ENCODE measurements at places on chromosomes 4 and X.

DNA sequence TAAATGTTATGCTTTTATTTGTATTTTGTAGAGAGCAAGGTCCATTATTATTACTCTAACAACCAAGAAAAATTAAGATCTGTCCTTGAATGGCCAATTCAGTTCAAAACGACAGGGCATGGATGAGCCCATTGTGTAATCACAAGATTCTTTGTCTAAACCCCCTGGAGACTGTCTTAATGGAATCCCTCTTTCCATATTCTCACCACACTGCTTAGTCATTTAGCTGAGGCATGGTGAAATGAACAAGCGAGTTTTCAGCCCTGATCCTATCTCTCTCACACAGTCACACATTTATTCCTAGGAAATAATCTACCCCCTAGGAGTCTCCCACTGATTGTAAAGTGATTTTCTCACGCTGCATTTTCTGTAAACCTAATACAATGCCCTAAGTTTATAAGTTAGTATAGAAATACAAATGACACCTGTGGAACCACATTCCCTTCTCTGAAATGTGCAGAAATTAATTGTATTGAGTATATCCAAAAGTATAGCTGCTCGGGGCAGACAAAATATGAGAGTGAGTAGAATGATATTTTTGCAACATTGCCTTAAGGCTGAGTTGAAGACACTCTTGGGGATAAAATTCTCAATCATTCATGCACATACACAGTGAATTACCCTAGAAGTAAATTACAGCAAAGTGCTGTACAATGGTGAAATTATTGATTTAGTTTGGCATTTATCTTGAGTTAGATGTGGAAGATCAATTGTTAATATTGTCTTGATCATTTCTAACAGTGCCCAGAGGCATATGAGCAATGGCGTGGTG, 119.7 kb upstream of the PCDH7 start:
- DNase-seq: no peak

DNA sequence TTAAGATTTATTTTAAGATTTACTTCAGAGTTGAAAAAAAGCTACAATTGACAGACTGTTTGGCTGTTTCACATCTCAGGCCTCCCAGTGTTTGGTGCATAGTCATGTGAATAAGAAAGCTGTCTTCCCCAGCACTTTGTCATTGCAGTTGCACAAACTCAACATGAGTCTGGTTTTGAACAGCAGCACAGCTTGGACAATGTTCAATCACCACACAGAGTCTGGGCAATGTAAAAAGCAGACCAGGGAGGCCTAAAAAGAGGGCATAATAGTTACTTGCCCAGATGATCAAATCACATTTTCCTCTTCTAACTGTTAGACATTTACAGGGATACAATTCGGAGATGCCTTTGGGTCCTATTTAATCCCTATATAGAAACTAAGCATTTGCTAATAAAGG, 1055.0 kb downstream of the RPA4 start:
- DNase-seq: no peak

DNA sequence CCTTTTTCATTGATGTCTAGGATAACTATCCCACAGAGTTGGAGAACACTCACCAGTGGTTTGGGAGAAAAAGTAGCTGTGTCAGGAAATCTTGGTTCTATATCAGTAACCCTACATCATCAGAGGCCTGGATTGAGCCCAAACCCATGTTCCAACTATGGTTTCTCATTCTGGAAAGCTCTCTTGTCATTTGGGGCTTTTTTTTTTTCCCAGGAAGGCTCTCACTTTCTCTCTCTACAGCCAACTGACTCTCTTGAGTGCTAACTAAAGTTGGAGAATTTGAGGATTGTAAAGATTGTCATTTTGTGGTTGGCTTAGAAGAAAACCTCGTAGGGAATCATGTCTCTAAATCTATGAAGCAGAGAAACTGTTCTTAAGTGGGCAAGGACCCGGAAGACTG, 228.2 kb upstream of the DIPK2B start:
- no peak for DNase-seq

DNA sequence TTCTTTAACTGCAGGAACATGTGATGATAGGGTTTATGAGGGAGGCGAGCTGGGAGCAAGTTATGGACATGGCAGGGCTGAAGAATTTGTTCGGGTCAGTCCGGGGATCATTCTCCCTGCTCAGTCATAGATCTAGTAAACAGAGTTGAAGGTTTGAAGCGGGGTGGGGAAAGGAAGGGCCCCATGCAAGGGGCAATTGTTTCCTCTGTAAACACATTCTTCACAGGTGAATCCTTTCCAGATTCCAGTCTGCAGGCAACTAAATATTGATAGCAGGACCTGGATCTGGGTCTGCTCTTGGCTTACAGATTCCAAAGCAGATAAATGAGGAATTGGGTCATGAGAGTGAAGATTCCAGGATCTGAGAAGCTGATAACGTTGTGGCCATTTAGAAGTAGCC, 44.3 kb upstream of the ARHGAP24 start:
- no peak for DNase-seq

DNA sequence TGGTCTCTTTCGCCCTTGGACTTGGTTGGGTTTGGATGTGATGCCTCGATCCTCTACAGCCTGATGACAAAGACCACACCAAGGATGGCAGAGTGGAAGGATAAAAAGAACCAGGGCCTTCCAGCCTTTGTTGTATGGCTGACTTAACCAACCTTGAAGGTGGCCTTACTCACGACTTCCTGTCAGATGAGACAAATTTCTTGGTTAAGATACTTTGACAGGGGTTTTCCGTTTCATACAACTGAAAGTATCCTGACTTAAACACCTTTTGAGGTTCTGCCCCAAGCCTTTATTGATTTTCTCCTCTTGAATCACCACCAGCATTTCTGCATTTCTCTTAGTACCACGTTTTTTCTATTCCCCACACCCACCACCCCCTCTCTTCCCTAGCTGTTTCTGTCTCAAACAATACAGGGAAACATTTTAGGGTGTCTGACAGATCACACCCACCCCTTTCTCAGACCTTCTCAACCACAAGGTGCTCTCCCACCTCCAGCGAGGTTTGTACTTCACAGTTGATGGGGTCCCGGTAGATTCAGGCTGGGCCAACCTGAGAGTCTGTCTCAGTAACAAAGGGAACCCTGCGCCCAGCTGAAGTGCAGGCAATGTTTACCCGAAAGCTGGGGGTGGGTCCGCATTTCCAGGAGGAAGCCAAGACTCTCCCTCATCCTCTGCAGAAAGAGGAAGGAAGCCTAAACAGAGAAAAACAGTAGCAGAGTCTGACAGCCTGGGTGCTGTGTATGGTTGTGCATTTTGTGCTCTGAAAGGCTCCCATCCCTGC, 5.0 kb upstream of the TSPAN5 start:
- no peak for DNase-seq

- no peak for DNase-seq
Measured at GRCh38 chrX:110414273-110414672, 55.6 kb downstream of the RTL9 start.

DNA sequence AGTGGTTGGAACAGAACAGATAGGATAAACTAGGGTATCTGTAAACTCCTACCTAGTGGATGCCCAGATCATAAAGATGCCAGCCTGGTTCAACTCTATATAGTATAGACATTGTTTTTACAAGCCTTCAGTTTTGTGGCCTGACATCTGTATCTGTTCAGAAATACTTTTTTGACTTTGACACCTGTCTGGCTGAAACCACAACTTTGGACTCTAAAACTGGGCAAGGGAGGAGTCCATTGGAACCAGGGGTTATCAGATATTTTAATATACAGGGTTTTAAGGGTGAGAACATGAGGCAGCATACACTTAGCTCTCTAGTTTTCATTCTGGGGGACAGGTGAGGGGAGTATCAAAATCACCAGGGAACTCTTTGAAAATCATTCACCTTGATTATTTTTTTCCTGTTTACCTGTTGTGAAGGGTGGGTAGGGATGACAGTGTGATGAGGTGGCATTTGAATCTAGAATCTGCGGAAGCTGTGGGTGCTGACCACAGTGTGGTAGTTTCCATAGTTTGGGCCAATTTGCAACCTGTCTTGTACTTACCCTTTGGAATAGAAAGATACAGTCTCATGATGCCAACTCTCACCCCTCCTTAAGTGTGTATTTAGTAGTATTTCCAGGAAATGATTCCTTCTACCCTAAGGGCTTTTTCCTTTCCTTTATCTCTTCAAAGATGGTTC, 20.6 kb downstream of the GAB1 start:
- no peak for DNase-seq

DNA sequence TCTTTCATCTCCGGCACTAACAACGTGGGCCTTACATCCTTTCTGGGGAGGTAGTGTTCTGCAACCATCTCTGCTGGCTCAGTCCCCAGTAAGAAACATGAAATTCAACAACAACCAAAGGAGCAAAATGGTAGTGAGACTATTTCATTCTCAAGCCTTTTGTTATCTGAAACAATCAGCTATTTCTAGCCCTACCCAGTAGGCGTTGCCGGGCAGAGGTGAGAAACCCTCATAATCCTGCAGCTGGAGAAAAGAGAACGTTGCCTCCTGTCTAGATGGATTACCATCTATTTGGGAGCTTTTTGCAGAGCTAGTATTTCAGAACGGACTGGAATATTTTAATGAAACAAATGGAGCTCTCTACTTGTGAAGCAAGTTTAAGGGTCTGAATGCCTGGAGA, 66.4 kb upstream of the GPR174 start:
- DNase-seq: no peak

GRCh38 chrX:90883479-90883878, 551.2 kb upstream of the PABPC5 start:
- no peak for DNase-seq

DNA sequence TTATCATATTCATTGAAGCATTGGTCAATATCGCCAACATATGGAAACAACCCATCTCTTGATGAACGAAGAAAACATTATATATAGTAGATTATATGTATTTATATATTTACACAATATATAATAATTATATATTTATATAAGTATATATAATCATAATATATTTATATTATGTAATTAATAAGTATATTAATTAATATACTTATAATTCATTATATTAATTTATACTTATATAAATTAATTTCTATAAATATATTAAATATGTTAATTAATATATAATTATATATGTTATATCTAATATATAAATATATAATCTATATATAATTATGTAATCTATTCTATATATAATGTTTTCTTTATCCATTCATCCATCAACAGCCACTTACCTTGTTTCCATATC, 69.0 kb upstream of the SRD5A3 start:
- no peak for DNase-seq

GRCh38 chr4:65954416-65954815, 284.1 kb upstream of the EPHA5 start:
- no peak for DNase-seq

DNA sequence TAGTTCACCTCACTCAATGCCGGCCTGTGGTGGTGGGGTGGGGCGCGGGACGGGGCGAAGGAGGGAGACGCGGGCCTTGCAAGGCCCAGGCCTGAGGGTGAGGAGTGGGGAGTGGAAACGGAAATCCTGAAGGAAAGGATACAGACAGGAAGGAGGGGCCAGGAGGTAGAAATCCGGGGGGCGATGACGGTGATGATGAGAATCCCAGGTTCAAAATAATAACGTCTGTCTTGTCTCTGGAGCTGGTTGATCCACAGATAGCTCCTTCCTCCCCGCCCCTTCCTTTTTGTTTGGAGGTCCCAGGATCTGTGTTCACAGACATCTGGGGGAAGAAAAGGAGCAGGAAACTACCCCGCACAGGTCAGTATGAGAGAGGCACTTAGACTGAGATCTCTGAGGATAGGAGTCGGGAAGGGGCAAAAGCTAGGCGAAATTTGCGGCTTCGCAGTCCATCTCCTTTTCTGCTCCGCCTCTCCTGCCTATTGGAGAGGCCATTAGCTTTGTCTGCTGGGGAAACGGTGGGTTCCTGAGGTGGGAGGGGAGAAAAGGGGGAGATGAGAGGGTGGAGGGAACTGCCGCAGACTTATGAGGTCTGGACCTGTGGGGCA, 746 bp downstream of the TCEAL7 start:
- no peak for DNase-seq

DNA sequence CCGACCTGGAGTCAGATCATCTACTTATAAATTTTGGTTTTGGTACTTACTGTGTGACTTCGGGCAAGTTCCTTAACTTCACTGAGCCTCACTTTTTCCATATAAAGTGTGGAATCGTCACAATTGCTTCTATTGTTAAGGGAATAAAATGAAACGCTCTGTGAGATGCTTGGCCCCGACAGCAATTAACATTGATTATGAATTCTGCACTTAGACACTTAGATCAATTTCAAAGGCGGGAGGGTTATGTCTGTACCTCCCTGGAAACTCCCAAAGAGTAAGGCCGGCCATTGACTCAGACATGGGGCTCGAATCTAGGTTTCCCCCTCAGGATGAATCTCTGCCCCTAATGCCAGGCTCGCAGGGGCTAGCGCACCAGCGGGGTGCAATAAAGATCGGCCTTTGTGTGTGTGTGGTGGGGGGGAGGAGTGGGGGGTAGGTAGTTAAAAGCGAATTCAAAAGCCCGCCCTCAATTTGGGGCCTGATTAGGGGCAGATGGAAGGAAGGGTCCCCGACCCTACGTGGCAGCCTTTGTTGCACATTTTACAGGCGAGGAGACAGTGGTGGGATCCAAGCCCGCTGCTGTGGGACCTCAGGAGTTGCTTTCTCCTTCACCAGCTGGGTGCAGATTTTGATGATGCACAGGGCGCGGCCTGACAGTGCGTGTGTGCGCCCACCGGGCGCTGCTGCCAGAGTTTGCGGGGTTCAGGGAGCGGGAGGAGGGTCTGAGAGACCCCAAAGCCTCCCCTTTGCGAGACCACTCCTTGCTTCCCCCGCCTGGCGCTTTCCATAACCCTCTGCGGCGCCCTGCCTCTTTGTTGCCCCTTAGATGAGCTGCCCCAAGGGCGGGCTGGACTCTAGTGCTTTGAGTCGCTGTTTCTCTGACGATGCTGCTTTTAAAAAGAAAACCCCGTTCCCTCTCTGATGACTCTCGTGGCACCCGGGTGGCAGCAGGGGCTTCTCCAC, 9.6 kb downstream of the MSX1 start:
- no peak for DNase-seq

GRCh38 chr4:106495476-106495875, 126.9 kb upstream of the GIMD1 start:
- no peak for DNase-seq

- DNase-seq: no peak
Measured at GRCh38 chrX:122445466-122445865, 738.6 kb upstream of the GRIA3 start.

DNA sequence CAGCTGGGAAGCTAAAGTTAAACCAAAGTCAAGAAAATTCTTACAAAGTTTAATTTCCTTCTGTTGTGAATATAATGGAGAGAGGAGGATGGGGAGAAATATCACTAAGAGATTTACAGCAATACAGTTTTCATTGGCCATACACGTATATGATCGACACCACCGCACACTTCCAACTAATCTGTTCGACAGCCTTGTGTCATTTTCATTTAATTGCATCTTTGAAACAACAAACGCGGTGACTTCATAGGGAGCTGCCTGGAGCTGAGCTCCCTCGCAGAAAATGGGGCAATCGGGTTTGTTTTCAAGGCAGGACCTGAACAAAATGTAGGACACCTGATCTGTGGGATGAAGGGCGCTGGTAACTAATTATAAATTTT, 1.3 kb downstream of the PTPN13 start:
- no peak for DNase-seq

- DNase-seq: no peak
Measured at GRCh38 chrX:46722742-46723568, 36.0 kb downstream of the SLC9A7 start.

GRCh38 chr4:108264693-108265092, 96.0 kb upstream of the LEF1 start:
- DNase-seq: no peak

Data from Caki2 (cell line).